ENCODE measurements at places on chromosomes 5 and 9.

- DNase-seq, result no peak
These were observed 97.7 kb upstream of the HCN1 start for GRCh38 chr5:45793638-45794532.

- DNase-seq, result no peak
These were observed 96.8 kb downstream of the FRMD3 start for GRCh38 chr9:83441390-83441789.

DNA sequence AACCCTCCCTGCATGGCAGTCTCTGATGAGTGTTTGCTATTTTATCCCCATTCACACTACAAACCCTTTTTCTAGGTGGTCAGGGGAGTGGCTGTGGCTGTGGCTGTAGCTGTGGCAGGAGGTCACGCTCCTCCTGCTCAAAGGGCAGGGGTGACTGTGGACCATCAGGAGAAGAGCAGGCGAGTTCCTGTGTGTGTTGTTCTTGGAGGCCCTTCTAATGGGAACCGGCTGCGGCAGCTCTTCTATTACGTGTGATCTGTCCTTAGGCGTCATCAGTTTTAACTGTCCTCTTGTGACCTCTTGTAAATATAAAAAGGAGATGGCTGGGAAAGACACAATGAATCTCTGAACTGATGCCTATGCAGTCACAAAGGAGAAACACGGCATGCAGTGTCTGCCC, 65.1 kb downstream of the ANKH start:
- no peak for DNase-seq

GRCh38 chr5:15850939-15851341, 328.7 kb downstream of the MARCHF11 start:
- peak; percentile 40 for DNase-seq

DNA sequence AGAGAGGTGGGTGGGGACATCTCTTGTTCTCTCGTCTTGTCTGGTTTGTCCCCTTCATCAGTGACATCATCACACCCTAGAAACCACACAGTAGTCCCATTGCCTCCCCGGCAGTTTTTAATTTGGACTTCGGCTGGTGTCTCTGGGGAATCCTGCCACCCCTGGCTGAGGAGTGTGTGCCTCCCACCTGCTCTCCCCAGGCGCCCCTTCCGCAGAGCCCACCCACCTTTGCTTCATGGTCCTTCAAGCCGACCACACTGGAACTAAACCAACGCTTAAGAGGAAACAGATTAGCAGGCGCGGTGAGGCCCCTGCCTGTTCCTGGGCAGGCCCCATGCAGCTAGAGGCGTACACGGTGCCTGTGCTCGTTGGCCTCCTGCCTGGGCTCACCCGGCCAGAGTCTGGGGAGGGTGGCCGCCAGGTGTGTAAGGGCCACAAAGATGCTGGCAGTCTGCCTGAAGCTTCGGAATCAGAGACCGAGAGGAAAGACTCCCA, 107.6 kb upstream of the SPRY4 start:
- no peak for DNase-seq

DNA sequence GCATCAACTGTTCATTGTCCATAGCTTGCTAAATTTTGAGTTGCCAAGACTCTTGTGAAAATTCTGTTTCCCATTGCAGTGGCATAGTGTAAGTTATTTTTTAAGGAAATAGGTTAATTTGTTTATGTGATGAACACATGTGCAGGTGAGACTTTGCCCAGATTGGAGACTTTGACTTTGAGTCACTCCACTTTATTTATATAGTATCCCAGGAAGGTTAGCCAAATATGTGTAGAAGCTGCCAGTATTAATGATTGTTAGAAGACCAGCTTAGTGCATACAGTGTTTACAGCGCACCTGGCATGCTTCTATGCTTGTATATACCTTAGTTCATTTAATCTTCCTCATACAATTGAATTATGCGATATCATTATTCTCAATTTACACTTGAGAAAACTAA, 51.0 kb downstream of the MTAP start:
- DNase-seq, result peak; percentile 33

DNA sequence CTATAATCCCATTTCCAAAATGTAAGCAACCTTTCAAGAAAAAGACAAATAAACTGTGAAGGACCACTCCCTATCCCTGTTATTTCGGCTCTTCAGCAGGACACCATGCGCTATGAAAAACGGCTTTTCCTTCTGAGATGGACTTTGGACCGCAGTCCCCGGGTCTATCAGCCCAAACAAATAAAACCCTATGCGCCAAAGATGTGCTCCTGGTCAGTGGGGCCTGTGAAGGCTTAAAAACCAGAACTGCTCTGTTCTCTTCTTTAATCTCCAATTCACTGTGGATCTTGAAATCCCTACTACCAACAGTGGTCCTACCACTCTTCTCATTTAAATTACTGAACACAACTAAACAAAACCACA, 33.3 kb downstream of the RAPGEF1 start:
- DNase-seq, result no peak

DNA sequence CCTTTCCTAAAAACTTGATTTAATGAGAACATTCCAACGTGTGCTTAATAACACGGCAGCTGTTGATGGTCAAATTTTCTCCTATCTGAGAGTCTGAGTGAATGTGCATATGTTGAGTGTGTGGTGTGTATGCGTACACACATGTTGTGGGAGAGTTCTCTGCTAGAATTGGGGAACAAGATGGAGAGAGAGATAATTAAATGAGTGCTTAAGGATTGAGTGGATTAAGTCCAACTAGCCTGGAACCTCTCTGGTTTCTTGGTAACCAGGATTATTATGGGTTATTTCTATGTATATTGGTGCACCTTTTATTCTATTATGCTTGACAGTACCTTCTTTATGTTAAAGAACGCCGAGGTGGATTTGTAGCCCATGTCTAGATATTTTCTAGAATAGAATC, 36.4 kb upstream of the TNFAIP8 start:
- no peak for DNase-seq

DNA sequence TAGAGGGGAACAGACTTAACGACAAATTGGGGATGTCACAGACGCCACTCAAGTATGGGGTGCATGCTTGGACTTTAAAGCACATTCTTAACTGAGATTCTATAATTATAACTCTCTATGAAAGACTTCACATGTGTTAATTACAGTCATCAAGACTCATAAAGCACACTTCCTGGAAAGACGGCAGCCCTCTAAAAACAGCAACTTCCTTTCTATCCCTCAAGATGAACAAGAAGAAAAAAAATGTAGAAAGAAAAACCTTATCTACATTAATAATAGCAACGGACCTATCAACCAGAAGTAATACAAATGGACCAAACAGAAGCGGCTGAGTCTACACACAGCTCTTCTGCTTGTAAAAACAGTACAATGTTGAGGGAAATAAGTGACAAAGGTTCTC, 21.2 kb downstream of the GNAQ start:
- no peak for DNase-seq

GRCh38 chr5:54868511-54869483, 116.6 kb downstream of the ESM1 start:
- no peak for DNase-seq

- DNase-seq, result peak; percentile 49
These were observed 3.5 kb downstream of the PRXL2C start for GRCh38 chr9:96651626-96652025.

- no peak for DNase-seq
These were observed 88.0 kb upstream of the NFIB start for GRCh38 chr9:14401911-14402310.

DNA sequence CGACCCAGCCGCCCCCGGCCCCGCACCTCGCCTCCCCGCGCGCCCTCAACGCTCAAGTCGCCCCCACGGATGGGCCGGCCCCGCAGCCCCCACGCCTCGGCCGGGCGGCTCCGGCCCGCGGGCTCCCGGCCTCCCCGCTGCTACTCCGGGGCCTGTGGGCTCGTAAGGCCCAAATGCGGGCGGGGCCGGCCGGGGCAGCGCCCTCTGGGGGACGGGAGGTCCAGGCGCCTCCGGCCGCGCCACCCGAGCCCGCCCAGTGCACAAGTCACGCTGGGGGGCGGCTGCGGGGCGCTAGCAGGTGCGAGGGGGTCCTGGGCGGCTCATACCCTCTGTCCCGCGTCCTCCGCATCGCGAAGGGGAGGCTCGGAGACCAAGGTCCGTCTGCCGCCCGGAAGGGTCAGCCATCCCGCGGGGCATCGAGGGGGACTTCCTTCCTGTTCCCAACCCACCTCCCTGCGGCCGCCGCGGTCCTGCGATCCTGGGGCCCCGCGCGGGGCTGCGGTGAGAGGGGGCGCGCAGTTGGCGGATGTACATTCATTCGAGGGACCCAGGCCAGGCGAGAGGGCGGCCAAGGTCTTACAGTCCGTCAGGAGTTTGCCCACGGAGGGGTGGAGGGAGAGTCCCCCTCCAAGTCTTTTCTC, at the start of gene CIZ1:
Gene CIZ1, minus strand, starts transcription at position 167 of the 641 bp plus-strand sequence. CDS start 715 bp downstream, outside the sequence.
- DNase-seq, result peak; percentile 47

- no peak for DNase-seq
These were observed 181.8 kb downstream of the SAXO1 start for GRCh38 chr9:18851069-18851795.

DNA sequence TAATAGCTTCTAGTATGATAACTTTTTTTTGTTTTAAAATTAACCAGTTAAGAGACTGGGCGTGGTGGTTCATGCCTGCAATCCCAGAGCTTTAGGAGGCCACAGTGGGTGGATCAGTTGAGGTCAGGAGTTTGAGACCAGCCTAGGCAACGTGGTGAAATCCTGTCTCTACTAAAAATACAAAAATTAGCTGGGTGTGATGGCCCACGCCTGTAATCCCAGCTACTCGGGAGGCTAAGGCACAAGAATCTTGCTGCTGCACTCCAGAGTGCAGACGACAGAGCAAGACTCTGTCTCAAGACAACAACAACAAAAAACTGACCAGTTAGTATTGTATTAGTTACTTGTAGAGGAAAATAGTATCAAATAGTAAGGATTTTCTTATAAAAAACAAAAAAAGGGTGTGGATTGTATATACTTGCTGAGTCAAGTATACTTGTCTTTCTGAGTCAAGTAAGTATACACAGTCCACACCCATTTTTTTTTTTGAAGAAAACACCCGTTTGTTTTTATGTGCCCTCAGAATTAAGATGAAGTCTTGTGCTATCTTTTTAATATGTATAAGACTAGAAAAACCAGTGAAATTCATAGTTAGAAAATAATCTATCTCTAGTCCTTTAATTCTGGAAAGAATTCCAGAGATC, 25.3 kb downstream of the UBAP1 start:
- DNase-seq, result peak; percentile 69

DNA sequence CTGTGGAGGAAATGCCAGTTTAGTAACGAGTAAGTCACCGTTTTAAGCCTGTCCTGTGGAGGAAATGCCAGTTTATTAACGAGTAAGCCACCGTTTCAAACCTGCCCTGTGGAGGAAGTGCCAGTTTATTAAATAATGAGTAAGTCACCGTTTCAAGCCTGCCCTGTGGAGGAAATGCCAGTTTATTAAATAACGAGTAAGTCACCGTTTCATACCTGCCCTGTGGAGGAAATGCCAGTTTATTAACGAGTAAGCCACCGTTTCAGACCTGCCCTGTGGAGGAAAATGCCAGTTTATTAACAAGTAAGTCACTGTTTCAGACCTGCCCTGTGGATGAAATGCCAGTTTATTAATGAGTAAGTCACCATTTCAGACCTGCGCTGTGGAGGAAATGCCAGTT, 18.9 kb upstream of the PDCD6 start:
- peak; percentile 64 for DNase-seq

GRCh38 chr9:107059220-107059619, 196.3 kb downstream of the ZNF462 start:
- DNase-seq, result no peak

DNA sequence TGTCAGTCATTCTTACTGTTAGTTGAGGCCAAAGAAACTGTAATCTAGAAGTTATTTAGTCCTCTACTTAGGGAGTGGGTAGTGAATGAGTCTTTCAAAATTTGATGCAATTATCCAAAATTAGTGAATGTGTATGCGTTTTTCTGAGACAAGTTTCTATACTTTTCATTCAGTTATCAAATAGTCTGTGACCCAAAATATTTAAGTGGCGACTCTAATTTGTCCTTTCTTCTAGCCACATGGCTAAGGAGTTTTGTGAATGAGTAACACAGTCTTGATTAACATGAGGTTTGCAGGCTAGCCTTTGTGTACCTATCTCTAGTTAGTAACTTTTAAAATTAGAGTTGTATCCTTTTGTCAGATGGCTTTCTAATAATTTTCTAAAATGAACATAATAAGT, 45.6 kb downstream of the COMMD10 start:
- peak; percentile 23 for DNase-seq

DNA sequence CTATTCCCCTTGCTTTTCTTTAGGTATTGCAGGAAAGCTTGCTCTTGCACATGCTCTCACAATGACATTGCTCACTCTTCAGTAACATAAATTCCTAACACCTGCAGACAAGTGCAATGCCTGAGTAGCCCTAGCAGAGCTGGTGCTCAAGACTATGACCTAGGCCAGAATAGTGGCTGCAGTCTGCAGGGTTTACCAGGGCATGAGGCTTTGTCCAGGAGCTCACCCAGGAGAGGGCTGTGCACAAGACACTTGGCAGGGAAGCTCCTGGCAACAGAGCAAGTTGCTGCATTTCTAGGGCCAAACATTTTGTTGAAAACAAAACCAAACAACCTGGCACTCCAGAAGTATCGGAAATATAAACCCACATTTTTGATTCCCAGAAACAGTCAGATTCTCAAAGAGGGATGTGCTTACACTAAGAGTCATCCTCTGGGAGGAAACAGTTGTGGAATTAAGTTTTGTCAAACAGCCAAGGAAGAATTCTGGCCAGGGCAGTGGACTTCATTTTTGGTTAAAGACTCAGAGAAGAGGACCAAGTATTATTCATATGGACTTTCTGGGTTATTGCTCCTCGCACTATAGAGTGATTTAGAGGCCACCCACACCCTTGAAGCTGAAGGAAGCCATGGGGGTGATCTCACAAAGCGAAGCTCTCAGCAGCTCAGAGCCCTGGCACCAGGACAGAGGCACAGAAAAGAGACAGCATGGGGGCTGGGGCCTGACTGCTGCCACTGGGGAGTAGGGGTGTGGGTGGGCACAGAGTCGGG, 44.9 kb downstream of the MACROH2A1 start:
- DNase-seq, result no peak

- DNase-seq, result peak; percentile 97
These were observed at the start of gene MIGA2 for GRCh38 chr9:129036241-129036922. TSS of gene MIGA2 (plus strand) at chr9:129036626. CDS start at chr9:129040595, 3,969 bp downstream.

- DNase-seq, result no peak
These were observed 27.2 kb downstream of the SLC6A7 start for GRCh38 chr5:150217038-150217437.

DNA sequence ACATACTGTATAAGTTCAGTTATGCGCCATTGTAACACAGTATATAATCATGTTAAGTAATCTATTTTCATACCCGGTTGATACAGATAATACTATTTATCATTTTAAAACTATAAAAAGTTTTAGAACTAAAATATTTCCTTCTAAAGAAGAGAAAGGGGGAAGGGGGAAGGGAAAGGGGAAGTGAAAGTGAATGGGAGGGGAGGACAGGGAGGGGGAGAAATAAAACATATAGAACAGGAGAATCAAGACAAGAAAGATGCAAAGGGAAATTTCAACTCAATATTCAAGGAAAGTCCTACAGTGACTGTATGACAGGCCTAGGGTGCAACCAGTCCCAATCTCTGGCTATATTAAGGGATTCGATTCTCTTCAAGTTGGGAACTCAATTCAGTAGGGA, 1278.8 kb downstream of the MAT2B start:
- no peak for DNase-seq

- no peak for DNase-seq
These were observed 156.4 kb downstream of the GABBR2 start for GRCh38 chr9:98552331-98552730.

Data from bronchial epithelial cell (primary cell).